ENCODE measurements at places on chromosomes 11 and 22.
A peak's percentile ranks its signal among the peaks of the same experiment; 100 is the strongest.

- no peak for DNase-seq
Observed at GRCh38 chr11:4610258-4610935, 2.4 kb upstream of the TRIM68 start.

- DNase-seq: no peak
Observed at GRCh38 chr22:50673231-50674129, 857 bp downstream of the SHANK3 start.

DNA sequence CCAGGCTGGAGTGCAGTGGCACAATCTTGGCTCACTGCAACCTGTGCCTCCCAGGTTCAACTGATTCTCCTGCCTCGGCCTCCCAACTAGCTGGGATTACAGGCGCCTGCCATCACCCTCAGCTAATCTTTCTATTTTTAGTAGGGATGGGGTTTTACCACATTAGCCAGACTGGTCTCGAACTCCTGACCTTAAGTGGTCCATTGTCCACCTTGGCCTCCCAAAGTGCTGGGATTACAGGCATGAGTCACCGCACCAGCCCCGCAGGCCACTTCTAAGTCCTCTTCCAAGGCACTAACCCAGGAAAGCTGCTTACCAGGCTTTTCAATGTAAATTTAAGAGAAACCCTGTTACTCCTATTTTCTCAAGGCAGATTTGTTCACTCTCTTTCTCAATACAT is 50.4 kb downstream of the DENND5A start:
- DNase-seq: no peak

DNA sequence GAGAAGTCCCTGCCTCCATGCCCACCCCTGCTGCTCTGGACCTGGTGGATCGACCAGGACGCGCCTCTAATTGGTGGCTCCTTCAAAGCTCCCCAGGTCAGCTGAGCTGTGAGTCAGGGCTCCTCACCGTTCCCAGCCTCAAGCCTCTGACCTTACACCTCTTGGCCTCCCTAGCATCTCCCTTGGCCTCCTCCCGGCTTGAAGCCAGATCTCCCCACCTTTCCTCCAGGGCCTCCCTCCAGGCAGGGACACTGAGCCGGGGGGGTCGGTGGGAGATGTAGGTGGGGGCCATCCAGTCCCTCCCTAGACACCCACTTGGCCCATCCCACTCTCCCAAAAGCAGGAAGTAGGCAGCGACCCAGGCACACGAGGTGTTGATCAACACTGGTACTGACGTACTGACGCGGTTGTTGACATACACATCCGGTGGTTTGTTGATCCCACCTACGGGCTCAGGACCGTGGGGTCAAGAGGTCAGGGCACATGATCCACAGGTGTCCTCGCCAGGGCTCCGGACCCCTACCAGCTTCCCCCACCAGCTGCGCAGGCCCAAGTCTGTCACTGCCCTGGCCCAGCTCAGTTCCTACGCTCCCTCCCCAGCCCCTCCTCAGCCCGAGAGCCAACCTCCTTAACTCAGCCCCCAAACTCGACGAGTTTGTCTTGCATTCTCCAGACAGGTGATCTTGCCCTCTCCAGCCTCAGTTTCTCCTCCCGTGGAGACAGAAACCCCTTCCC is 802 bp downstream of the ATG2A start:
- DNase-seq: peak; percentile 23

- DNase-seq: no peak
Observed at GRCh38 chr11:64772303-64773018, 5.9 kb downstream of the SF1 start.

GRCh38 chr22:50190182-50190940 is 4.6 kb downstream of the TRABD start:
- DNase-seq: peak; percentile 65

DNA sequence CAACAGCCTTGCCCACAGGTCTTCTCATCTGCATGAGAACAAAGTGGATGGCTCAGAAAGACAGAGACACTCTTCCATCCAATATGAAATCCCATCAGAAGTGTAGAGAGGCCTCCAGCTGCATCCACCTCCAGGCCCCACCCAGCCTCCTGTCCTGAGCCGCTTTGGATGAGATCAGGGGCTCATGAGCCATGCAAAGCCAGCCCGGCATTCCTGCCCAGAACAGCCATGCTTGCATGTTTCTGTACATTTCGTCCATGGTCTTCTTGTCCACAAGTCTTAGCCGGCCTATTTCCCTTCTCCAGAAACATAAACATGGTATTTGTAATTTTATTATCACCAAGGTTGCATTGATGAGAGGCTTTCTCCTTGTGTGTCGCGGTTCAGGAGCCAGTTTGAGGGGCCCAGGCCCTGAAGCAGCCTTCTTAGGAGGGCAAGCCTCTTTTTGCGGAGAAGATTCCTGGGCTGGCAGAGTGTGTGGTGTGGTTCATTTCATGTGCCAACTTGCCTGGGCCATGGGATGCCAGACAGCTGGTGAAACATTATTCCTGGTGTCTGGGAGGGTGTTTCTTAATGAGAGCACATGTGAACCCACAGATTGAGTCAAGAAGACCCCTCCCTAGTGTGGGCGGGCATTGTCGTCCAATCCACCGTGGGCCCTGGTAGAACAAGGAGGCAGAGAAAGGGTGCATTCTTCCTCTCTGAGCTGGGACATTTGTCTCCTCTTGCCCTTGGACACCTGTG is 928.9 kb downstream of the TBC1D22A start:
- no peak for DNase-seq

GRCh38 chr22:22800716-22801115 is 86.9 kb upstream of the IGLL5 start:
- DNase-seq: no peak

- no peak for DNase-seq
Observed at GRCh38 chr22:38758276-38758945, 2.6 kb upstream of the SUN2 start.

GRCh38 chr11:94658386-94658785 is 91.2 kb downstream of the PIWIL4 start:
- no peak for DNase-seq

DNA sequence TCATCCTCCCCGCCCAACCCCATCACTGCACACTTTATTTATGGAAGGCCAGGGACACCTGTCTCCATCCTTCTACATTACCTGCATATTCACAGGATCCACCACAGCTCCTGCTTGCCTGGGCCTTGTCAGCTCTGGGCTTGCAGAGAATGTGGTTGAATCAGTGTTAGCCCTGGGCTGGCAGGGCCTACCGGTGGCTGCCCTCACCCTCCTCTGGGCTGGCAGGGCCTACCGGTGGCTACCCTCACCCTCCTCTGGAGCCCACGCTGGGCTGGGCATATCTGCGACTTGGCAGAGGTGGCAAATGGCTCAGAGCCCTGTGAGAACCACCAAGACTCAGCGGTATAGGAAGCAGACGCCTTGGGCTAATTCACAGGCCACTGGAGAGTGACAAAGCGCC is 300.9 kb downstream of the NTM start:
- DNase-seq: no peak

DNA sequence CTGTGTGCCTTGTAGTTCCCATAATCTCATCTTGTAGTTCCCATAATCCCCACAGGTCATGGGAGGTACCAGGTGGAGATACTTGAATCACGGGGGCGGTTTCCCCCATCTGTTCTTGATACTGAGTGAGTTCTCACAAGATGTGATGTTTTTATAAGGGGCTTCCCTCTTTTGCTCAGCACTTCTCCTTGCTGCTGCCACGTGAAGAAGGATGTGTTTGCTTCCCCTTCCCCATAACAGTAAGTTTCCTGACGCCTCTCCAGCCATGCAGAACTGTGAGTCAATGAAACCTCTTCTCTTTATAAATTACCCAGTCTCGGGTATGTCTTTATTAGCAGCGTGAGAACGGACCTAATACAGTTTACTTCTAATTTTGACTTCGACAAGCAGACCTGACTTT is 14.0 kb upstream of the SMIM38 start:
- no peak for DNase-seq

DNA sequence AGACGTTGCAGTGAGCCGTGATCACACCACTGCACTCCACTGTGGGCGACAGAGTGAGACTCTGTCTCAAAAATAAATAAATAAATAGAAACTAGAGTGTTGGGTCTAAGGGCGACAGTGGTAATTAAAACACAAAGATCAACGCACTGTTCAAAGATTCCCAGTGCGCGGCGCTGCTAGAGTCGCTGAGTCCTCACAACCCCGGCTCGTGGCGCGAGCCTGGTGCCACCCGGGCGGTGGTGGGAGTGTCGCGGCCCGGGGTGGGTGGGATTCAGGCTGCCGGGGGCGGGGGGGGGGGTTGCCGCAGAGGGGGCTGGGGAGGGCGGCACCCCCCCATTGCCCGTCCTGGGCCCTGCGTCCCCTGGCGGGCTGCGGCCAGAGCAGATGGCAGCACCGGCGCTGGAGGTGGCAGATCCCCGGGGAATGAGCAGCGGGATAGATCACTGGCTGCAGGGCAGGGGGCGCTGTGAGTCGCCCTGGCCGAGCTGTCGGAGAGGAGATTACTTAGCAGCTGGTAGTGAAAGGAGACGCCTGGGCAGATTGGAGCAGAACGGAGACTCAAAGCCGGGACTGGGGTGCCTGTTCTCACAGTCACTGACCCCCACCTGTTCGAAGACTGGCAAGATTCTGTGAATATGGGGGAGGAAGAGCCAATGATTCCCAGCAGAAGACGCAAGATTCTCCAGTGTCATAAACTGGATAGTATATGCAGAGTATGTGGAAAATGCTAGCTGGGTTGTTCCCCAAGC is 30.2 kb upstream of the APOBEC3A start:
- no peak for DNase-seq

GRCh38 chr11:120569861-120570260 is 58.3 kb downstream of the GRIK4 start:
- DNase-seq: no peak

- no peak for DNase-seq
Observed at GRCh38 chr22:24005201-24005600, at the start of gene GSTT4. Gene GSTT4 (minus strand): TSS chr22:24005453. CDS start chr22:24005356, 97 bp downstream.

DNA sequence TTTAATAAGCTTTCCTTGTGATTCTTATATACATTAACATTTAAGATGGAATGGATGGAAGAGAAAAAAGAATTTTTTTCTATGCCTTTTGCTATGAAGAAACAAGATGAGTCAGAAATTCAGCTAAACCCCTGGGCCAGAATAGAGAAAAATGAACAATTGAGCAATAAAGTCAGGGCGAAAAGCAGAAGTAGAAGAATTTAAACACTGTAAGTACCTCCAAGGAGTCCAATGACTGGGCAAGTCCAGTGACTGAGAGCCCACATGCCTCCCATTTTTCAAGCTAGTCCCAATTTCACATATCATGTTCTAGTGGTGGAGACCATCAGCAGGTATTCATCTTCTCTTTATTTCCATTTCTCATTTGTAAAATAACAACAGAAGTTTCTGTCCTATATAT is 18.6 kb upstream of the APLP2 start:
- no peak for DNase-seq

DNA sequence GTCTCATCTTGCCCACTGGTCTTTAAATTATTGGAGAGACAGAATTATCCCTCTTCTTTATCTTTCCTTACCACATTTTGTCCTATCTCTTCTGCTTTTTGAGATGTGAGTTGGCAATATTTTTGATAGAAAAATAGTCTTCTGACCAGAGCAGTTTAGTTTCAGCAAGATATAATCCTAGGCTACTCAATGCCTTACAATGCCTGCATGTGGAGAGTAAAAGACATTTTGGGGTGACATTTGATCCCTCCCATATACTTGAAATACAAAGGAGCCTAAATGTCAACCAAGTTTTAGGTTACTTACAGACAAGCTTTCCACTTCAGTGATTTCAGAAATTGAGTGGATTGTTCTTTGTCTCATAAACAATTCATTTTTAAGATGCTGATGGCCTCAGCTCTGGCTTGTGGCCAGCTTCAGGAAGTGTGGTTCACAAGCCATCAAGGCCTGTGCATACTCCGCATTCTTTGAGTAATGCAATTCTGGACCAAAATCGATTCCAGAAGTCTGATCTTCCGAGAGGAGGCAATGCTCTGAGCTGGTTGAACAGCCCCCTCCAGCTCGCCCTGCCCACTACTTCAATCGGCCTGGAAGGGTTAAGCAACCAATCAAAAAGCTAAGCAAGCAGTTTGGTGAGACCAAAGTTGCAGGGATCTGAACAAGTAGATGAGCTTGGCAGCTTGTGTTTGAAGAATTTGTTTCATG is 274.4 kb downstream of the BLID start:
- DNase-seq: no peak

- no peak for DNase-seq
Observed at GRCh38 chr11:102110761-102111010, 439 bp downstream of the YAP1 start.

GRCh38 chr11:73394416-73395296 is 18.5 kb downstream of the RELT start:
- DNase-seq: no peak

DNA sequence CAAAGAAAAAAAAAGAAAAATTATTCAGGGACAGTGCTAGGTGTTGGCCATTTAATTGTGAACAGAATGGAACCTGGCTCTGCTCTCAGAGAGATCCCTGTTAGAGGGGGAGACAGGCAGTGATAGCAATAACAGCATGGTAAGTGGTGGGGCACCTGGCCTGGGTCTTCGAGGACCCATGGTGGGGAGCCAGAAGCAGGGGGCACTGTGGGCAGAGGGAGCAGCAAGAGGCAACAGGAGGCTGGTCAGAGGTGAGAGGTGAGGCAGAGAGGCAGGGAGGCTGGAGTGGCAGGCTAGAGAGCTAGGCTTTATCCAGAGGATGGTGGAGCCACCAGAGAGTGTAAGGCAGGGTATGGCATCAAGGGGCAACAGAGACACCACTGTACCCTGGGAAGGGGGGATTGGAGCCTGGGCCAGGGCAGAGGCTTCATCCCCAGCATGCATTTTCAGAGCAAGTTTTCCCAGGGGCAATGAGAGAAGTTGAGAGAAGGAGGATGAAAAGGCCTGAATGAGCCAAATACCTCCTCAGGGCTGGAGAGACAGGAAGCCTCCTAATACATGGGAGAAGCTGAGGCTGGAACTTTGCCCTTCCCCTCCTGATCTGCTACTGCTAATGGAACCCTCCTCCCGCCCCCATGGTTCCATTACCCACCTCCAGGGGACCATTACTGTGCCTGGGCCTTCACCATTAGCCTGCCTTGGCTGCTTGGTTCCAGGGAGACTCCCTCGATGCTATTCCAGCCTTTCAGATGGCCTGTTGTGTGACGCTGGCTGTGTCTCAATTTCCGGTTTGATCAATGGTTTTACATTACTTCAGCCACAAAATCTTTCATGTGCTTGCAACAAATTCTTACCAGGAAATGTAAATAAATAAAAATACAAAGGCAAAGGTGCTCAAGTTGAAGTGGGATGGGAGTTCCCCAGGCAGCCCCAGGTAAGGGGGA is 2.6 kb upstream of the P2RY2 start:
- no peak for DNase-seq

- DNase-seq: no peak
Observed at GRCh38 chr11:69479591-69480271, 1.7 kb upstream of the LINC01488 start.

- DNase-seq: no peak
Observed at GRCh38 chr22:38040953-38041759, 16.0 kb upstream of the PICK1 start.

- DNase-seq: no peak
Observed at GRCh38 chr11:32184723-32185376, 94.0 kb downstream of the RCN1 start.

DNA sequence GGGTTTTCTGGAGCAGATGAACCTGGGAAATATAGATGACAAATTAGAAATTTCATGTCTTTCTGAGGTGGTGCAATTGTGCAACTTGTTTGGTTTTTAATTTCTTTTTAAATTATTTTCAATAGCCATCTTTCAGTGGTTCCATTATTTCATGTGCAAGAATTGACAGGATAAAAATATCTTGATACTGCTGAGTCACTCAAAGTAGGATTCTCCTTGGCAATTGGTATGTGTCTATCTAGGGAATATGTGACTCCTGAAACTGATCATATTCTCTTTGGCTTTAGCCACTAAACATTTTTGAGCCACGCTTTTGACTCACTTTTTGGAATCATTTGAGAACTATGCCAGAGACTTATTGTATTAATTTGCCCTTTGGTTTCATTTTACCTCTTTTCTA is 331.5 kb downstream of the KCNA4 start:
- no peak for DNase-seq
